ENCODE measurements at places on chromosomes 7 and 10. TPM values are rescaled to one million over a fixed set of nuclear protein-coding genes. Genes with fewer than 3 reads are reported as not detected.
A peak's percentile ranks its signal among the peaks of the same experiment; 100 is the strongest.

Gene CCAR1
- total RNA-seq = 21.5 TPM

- no peak for DNase-seq
Observed at GRCh38 chr7:7210475-7211237, 28.3 kb downstream of the C1GALT1 start.

GRCh38 chr10:69499726-69500689 lies 48.7 kb downstream of the TSPAN15 start:
- peak; percentile 10 for DNase-seq

Gene NCF1
- total RNA-seq = 3.9 TPM

DNA sequence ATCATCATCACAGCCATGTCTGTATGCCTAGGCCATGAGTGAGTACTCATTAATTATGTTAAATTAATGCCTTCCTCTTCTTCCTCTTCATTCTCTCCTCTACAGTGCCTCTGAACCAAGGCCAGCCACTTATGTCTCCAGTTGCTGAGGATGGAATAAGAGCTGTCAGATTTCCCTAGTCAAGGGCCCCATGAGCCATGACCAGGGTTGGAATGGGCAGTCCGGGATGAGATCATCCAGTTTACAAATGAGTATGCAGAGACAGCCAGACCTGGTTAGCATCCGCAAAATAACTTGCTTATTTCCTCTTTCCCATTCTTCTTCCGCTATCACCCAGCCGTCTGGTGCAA lies 342.7 kb downstream of the GRID1 start:
- no peak for DNase-seq

DNA sequence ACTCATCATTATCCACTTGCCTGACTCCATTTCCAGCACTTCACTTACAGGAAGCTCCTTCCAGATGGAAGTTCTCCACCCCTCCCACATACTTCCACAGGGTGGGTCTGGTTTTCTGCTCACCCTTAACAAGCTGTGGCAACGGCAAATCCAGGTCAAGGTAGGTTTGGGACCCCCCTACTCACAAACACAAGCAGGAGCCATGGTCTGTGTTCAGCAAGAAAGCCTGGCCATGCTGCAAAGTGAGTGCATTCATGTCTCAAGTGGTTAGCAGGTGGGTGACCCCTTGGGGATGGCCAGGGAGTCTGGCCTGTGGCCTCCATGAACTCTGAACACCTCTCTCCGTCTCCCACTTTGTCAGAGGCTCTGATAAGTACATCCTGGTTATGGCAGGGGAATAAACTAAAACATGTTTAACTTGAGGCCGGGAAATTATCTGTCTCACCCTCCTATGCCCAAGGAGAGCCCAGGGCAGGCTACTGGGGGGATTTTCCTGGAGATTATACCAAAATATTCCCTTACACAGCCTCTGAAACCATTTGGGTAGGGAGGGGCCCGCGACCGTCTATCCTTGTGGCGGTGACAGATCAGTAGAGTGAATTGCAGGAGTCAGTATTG lies 844 bp downstream of the XPNPEP1 start:
- no peak for DNase-seq

GRCh38 chr10:78634389-78634815 lies 434.4 kb upstream of the ZMIZ1 start:
- DNase-seq = no peak

Gene KCNH2
- total RNA-seq = 107 TPM

DNA sequence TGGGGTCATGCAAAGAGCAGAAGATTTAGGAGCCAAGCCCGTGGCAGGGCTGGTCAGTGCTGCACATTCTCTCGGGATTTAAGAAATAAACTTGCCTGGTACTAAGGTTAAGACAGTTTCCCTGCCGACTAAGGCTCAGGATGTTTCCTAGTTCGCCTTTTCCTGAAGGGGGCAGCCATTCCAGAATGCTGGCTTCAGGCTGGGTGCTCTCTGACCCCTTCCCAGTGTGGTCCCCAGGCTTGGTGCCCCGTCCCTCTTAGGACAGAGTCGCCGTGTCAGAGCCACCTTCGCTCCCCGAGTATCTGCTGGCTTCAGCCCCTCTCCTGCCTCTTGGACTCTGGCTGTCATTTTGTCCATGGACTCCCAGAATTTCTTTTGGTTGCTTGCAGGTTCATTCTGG lies 117.2 kb downstream of the ELFN1 start:
- no peak for DNase-seq

DNA sequence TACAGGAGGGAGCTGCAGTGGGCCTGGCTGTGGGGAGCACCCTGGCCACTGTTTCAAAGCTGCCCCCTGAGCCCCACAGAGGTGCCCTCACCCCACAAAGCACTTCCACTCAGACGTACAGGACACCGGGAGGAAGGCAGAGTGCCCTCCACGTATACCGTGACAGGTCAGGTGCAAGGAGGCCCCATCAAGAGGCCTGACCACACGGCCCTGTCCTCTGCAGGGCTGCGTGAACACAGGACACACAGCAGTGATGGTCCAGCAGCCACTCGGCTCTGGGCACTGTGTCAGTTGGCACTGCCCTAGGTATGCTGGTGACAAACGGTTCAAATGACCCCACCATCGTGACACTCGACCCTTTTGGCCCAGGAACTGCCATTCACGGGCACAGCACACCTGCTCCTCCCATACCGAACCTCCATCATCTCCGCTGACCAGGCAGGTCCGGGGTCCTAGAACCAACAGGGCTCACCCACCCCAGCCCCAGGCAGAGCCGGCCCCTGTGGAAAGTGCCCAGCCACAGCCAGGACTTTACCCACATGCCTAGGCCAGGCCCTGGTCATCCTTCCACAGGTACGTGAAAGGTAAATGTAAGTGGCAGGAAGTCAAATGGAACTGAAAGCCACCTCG lies 560.9 kb downstream of the PTPRN2 start:
- no peak for DNase-seq

DNA sequence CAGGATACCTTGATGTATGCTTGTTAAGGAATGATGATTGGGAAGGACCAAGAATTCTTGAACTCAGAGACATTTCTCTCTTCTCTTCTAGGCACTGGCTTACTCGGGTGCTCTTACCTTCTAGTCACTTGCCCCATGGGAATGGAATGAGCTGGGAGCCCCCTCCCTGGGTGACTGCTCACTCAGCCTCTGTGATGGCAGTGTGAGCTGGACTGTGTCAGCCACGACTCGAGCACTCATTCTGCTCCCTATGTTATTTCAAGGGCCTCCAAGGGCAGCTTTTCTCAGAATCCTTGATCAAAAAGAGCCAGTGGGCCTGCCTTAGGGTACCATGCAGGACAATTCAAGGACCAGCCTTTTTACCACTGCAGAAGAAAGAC lies 10.7 kb downstream of the ZDHHC16 start:
- DNase-seq = no peak

Gene WNT2
- 0.57 TPM for total RNA-seq

GRCh38 chr7:155848691-155849669 lies 36.7 kb upstream of the SHH start:
- no peak for DNase-seq

DNA sequence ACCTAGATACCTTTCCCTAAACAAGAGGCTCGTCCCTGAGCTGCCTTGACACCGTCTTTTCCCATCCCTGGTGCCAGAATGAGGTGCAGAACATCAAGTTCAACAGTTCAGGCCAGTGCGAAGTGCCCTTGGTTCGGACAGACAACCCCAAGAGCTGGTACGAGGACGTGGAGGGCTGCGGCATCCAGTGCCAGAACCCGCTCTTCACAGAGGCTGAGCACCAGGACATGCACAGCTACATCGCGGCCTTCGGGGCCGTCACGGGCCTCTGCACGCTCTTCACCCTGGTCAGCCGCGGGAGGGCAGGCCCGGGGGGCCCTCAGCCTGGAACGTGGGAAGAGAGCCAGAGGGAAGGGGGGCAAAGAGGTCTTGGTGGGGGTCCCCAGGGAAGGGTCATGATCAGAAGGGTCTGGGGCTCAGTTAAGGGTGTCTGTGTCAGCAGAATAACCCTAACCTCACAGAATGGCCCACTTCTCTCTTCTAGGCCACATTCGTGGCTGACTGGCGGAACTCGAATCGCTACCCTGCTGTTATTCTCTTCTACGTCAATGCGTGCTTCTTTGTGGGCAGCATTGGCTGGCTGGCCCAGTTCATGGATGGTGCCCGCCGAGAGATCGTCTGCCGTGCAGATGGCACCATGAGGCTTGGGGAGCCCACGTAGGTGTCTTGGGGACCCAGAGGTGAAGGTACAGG lies 16.8 kb downstream of the SMO start:
- DNase-seq = no peak

- DNase-seq = no peak
Observed at GRCh38 chr7:49926720-49927119, 153.3 kb downstream of the VWC2 start.

DNA sequence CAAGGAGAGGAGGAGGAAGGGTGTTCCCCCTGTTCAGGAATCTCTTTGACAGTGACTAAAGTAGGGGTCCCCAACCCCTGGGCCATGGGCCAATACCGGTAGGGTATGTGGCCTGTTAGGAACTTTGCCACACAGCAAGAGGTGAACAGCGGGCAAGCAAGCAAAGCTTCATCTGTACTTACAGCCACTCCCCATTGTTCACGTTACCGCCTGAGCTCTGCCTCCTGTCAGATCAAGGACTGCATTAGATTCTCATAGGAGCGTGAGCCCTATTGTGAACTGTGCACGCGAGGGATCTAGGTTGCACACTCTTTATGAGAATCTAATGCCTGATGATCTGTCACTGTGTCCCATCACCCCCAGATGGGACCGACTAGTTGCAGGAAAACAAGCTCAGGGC lies 201.6 kb downstream of the CAMK1D start:
- no peak for DNase-seq

GRCh38 chr10:102231357-102232318 lies 5.5 kb downstream of the ELOVL3 start:
- peak; percentile 70 for DNase-seq

Gene OIT3
- total RNA-seq = not detected

DNA sequence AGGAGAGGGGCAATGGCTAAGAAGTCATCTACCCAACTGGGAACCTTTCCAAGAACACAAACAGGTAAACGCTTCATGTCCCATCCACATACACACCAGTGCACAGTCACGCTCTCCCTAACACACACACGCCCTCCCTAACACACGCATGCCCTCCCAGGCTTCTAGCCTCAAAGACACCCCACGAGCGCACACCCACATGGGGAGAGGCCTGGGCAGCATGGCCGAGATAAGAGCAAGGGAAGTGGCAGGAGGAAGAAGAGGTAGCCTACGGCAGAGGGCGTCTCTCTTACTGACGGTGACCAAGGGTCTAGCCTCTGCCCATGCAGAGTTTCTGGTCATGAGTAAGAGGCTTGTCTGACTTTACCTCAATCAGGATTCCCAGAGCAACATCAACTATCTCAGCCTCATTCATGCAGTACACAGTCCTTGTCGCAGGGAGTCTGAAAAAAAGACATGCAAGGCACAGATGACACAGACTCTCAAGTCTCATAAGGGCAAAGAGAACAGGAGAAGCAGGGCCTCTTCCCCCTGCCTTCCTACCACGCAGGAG lies 3.1 kb downstream of the CYREN start:
- no peak for DNase-seq

- DNase-seq = no peak
Observed at GRCh38 chr10:125136087-125136486, 24.3 kb downstream of the CTBP2 start.

- no peak for DNase-seq
Observed at GRCh38 chr10:16493884-16494536, 27.7 kb downstream of the C1QL3 start.

Gene SP8
- total RNA-seq = not detected

DNA sequence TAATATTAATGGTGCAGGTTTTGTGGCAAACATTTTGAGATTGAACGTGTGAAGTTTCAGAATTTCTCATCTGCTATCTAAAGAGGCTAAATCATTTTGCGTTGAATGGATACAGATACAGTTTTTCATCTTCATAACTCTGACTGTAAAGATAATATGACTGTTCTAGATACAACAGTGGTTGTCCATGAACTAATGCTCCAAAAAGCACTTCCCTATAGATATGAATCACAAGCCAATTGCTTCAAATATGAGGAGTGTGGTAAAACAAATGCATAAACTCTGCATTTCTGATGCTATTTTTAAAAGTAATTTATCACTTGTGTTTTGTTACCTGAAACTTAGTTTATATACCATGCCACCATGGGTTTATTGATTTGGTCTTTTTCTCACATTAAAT lies 750.1 kb downstream of the MAGI2 start:
- no peak for DNase-seq

GRCh38 chr7:77753173-77753572 lies 45.1 kb downstream of the TMEM60 start:
- no peak for DNase-seq

GRCh38 chr7:43888993-43889945 lies 17.1 kb downstream of the URGCP start:
- no peak for DNase-seq

Gene ATRNL1
- 1.6 TPM for total RNA-seq

- peak; percentile 87 for DNase-seq
Observed at GRCh38 chr10:45001381-45002148, 842 bp downstream of the ZNF22 start.

DNA sequence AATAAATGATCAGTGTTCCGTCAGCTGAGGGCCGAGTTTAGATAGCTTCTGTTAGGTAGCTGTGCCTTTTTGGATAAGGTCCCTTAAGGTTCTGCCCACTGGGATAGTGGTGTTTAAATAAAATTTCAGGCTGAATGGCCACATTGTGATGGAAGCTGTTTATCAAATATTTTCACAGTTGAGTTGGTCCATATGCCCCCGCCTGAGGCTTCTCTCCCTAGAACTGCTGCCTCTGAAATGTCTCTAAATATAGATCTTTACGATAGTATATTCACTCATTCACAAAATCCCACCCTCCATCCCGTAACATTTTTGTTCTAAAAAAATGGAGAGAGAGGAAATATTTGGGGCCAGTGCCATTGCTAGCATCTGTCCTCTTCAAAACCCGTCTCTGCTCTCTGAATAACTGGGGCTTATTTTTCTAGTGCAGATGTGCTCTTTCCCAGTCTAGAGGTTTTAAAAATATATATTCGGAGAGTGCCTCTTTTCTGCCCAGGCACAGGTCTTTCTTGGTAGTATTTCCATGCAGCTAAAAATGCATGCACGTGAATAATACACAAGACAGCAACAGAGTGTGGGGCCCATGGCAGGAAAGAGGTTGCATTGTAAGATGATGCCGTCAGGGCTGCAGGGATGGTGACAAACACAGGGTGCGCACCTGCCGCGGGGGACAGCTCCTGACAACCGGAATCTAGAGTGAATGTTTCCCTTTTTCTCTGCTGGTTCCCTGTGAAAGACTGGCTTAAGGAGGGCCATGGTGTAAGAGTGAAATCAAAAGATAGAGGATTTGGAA lies 105.4 kb upstream of the BTBD16 start:
- DNase-seq = no peak

GRCh38 chr7:27936768-27937102 lies 196.8 kb downstream of the TAX1BP1 start:
- no peak for DNase-seq

GRCh38 chr10:106185951-106186350 lies 978.6 kb downstream of the SORCS1 start:
- no peak for DNase-seq

DNA sequence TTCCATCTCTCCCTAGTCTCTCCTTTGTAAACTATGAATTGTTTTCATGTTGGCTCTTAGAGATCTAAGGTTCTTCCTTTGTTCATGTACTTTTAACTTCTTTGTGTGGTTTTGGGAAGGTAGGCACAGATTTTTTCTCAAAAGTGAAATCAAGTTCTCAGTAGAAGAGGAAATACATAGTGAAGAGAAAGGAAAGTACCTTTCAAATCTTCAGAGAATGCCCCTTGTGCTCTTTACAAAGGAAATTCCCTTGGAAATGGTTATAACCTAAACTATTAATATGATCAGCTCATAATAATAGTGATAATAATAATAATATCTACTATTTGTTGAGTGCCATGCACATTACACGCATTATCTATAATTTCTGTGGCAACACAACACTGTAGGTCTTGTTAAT lies 318.5 kb downstream of the PRPF18 start:
- DNase-seq = no peak

Gene FZD8
- total RNA-seq = 8.2 TPM

Gene ADIRF
- total RNA-seq = 41.8 TPM

GRCh38 chr7:127655720-127656119 lies 3.7 kb downstream of the SND1 start:
- no peak for DNase-seq

All from left ventricle myocardium superior (tissue), 1 donor.